ENCODE measurements at places on chromosomes 11 and 22. TPM values are rescaled to one million over a fixed set of nuclear protein-coding genes. Genes with fewer than 3 reads are reported as not detected.

Gene NXF1
- 90.4 TPM for polyA plus RNA-seq

Gene NCAPD3
- 18.0 TPM for polyA plus RNA-seq

DNA sequence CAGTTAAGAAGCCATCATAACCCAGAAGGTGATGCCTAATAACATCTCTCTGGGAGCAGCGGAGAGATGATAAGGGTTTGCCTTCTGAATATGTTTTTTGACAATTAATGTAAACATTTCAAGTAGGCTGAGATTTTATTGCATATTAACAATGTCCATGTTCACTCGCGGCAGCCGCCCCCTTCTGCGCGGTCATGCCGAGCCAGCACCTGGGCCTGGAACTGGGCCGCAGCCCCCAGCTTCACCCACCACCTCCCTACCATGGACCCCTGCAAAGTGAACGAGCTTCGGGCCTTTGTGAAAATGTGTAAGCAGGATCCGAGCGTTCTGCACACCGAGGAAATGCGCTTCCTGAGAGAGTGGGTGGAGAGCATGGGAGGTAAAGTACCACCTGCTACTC lies 4.3 kb upstream of the SAA1 start:
- peaks cover 14% of the 10 kb centered on the region for H3K27me3 ChIP-seq
- DNase-seq = no peak
- H3K4me1 ChIP-seq = no peaks in the 10 kb centered on the region
- no peak overlapping the region for H3K27ac ChIP-seq

DNA sequence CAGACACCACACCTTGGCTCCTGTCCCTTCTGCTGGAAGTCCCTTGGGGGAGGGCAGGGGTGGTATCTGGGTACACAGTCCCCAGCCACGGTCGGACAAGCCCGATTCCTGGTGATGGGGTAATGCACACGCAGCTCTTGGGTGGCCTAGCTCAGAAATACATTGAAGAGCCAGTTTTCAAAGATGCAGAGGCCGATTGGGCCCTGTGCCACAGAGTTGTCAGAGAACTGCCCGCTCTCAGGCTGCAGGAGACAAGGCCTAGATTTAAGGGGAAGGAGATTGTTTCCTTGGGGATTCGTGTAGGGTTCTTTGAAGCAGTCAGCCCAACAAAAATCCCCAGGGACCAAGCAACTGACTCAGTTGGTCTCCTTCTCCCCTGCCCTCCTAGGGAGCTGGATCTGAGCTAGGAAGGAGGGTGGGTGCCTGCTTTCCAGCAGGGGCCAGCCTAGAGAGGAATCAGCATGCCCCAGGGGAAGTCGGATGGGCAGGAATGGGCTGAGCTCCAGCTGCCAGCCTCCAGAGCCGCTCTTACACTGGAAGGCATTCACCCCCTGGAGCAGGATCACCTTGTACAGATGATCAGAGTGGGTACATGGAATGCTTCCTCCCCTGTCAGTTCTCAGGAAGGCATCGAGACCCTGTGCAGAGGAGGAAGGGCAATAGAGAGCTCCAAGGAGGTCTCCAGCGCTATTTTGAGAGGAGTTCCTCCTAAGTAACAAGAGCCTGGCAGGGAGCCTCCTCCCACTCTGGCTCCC lies 3.3 kb upstream of the SCN4B start:
- H3K4me3 ChIP-seq = no peak overlapping the region
- no peak for DNase-seq
- H3K36me3 ChIP-seq = no peaks in the 10 kb centered on the region
- H3K27me3 ChIP-seq = peaks cover 86% of the 10 kb centered on the region
- H3K27ac ChIP-seq = no peak overlapping the region
- H3K4me1 ChIP-seq = no peaks in the 10 kb centered on the region

- DNase-seq = no peak
- peaks cover 25% of the 10 kb centered on the region for H3K4me1 ChIP-seq
- H3K27ac ChIP-seq = peak overlapping the region; percentile 43
Measured at GRCh38 chr22:40486962-40487602, 116.7 kb downstream of the SGSM3 start.

DNA sequence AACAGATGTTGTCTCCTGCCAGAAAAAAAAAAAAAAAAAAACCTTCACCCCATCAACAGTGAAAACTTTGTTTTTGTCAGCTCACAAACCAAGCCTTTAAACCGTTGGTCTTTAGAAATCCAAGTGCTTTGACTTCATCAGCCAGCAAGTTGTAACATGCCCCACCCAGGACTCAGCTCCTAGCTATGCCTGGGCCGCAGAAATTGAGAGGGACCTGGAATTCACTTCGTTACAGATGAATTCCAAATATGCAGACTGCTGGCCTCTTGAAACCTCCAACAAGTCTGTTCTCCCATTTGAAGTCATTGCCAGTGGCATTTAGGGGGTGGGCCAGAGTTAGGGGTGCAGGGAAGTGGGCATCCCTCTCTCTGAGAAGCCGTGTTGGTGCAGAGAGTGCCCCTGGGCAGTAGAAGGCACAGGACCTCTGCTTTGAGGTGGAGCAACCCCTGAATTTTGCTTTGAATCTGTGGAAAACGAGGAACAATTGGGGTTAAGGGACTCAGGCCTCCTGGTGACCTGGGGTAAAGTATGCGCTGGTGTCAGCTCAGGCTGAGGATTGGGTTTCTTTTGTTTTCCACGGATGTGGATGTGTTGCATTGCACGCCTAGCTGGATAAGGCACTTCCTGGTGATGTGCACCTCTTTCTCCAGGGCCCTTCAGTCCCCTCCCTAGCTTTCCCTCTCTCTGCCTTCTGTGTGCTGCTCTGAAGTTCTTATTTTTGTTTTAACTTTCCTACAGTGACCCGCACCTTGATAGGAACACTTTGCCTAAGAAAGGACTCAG lies 109.5 kb downstream of the DBX1 start:
- no peak overlapping the region for H3K27ac ChIP-seq
- H3K27me3 ChIP-seq = no peaks in the 10 kb centered on the region
- H3K4me3 ChIP-seq = no peak overlapping the region
- peaks cover 19% of the 10 kb centered on the region for H3K36me3 ChIP-seq
- DNase-seq = no peak

- no peaks in the 10 kb centered on the region for H3K27me3 ChIP-seq
- DNase-seq = no peak
Measured at GRCh38 chr22:45248832-45249561, 8.3 kb upstream of the KIAA0930 start.

GRCh38 chr11:72227316-72228228 lies 3.0 kb downstream of the INPPL1 start:
- H3K4me1 ChIP-seq = peaks cover 5% of the 10 kb centered on the region
- H3K36me3 ChIP-seq = peaks cover 57% of the 10 kb centered on the region
- DNase-seq = peak; percentile 47

- no peaks in the 10 kb centered on the region for H3K27me3 ChIP-seq
- H3K36me3 ChIP-seq = no peaks in the 10 kb centered on the region
- H3K4me3 ChIP-seq = no peak overlapping the region
- H3K27ac ChIP-seq = no peak overlapping the region
- DNase-seq = no peak
Measured at GRCh38 chr22:47533961-47534803, 771.7 kb downstream of the TBC1D22A start.

DNA sequence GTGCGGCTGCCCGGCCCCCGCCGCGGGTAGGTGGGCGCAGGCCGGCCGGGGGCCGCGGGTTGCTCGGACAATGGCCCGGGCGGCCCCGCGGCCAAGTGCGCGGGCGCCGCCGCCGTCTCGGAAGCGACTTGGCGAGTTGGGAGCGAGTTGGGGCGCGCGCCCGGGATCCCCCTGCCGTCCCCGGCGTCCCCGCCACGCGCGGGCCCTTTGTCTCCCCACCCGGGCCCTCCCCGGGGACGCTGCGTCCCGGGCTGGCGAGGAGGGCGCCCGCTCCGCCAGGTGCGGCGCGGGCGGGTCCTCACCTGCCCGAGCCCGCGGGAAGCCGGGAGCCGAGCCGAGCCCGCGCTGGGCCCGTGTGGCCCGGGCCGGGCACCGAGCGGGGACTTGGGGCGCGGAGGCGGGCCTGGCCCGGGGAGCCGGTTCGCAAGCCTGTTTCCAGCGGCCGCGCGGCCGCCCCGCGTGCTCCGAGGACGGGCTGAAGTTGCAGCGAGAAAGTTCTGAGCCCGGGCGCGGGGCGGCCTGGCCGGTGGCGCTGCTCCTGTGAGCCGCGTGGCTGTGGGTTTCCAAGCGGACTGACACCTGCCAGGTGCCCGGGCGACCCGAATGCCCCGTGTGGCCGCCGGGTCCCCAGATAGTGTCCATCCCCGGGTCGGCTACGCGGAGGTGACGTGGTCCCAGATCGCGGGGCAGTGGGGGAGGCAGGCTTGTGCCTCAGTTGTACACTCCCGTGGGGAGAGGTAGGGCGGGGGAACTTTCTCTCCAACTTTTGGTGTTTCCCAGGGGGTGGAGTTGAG lies 586 bp downstream of the LRP5 start:
- H3K4me1 ChIP-seq = peaks cover 13% of the 10 kb centered on the region
- no peaks in the 10 kb centered on the region for H3K36me3 ChIP-seq
- peak overlapping the region; percentile 19 for H3K27ac ChIP-seq
- H3K27me3 ChIP-seq = no peaks in the 10 kb centered on the region

Data from IMR-90 (cell line).